Left renal cortex interstitium (tissue), 4 donors: ENCODE measurements at places on chromosomes 3 and 15. TPM values are rescaled to one million over a fixed set of nuclear protein-coding genes. Genes with fewer than 3 reads are reported as not detected.

DNA sequence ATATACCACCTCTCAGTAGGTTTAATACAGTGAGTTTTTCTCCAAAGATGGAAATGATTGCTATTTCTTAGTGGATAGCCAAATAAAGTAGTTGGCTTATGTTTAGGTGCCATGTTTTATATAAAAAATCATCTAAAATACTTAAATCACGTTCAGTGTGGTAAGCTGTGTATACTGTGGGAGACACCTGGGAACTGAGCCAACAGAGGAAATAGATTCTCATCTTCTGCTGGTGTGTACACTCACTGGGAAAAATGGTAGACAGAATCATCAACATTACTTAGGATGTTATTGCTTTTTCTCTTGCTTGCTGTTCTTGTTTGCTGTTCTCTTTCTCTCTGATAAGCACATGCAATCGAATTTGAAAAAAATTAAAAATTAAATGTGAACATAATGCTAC lies 112.6 kb upstream of the MB21D2 start:
- DNase-seq, result no peak

GRCh38 chr3:35638251-35638979 lies 910 bp upstream of the ARPP21 start:
- DNase-seq, result no peak

- no peak for DNase-seq
Observed at GRCh38 chr3:126509597-126510307, 7.8 kb downstream of the UROC1 start.

- DNase-seq, result no peak
Observed at GRCh38 chr3:197516517-197516889, 39.3 kb downstream of the BDH1 start.

Gene SLC33A1
- polyA plus RNA-seq, result 41.8 TPM

GRCh38 chr3:122004107-122004506 lies 17.9 kb downstream of the ILDR1 start:
- no peak for DNase-seq

Gene KLF13
- polyA plus RNA-seq, result 63.4 TPM

GRCh38 chr15:31840849-31841476 lies 189.4 kb upstream of the CHRNA7 start:
- DNase-seq, result no peak

- no peak for DNase-seq
Observed at GRCh38 chr3:94996743-94997142, 933.9 kb downstream of the NSUN3 start.
